H1 (cell line): ENCODE measurements at places on chromosomes 11 and 22. TPM values are rescaled to one million over a fixed set of nuclear protein-coding genes. Genes with fewer than 3 reads are reported as not detected.

FGF4 gene
- polyA plus RNA-seq: 0.57 and 1.3 TPM in 2 replicates

TREH gene
- polyA plus RNA-seq: 0.03 TPM in 1 of 2 replicates, not detected in the other

PARVG gene
- 0.80 and 1.5 TPM in 2 replicates for polyA plus RNA-seq

KDELR3 gene
- polyA plus RNA-seq: 8.0 and 13.0 TPM in 2 replicates

RBMXL2 gene
- not detected in 2 replicates for polyA plus RNA-seq

TPBGL gene
- polyA plus RNA-seq: 0.25 and 0.26 TPM in 2 replicates

LRRC74B gene
- polyA plus RNA-seq: 0.03 TPM in 1 of 2 replicates, not detected in the other

SYCE3 gene
- polyA plus RNA-seq: 1.9 and 2.9 TPM in 2 replicates

MAJIN gene
- polyA plus RNA-seq: not detected in 2 replicates

ARHGAP20 gene
- polyA plus RNA-seq: 0.03 and 0.05 TPM in 2 replicates

SPA17 gene
- 1.8 and 3.7 TPM in 2 replicates for polyA plus RNA-seq

MRPL17 gene
- 44.5 and 55.7 TPM in 2 replicates for polyA plus RNA-seq

PHOX2A gene
- polyA plus RNA-seq: 0.67 and 0.94 TPM in 2 replicates
